ENCODE measurements at places on chromosomes 2 and 18.
A peak's percentile ranks its signal among the peaks of the same experiment; 100 is the strongest.

- peak; percentile 59 for DNase-seq
Measured at GRCh38 chr18:2994603-2995432, 18.1 kb downstream of the LPIN2 start.

DNA sequence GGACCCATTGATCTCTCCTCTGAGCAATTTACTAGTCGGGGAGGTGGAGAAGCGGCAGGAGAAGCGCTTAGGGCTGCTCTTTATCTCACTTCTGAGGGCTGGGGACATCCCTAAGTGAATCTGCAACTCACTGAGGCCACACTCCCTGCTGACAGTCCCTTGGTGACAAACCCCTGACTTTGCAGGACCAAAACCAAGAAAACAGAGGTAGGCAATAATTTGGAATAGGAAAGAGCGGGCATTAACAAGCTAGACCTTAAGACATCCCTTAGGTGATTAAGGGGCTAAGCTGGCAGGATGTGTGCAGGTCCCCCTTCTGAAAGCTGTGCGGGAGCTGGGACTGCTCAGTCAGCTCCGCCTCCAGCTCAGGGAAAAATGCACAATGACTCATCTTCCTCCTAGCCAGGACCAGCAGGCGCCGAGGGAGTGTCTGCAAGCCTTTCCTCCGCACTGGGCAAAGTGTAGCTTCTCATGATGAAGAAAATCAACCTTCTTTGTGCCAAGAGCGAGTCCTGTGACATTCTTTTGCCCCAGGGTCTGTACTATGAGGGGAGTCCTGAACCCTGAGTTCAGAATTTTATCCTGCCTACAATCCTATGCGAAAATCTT lies 63.3 kb downstream of the BOD1L2 start:
- DNase-seq, result no peak

GRCh38 chr2:1591978-1592907 lies 152.1 kb downstream of the PXDN start:
- DNase-seq, result no peak

- no peak for DNase-seq
Measured at GRCh38 chr2:135607561-135607960, 76.3 kb downstream of the R3HDM1 start.

DNA sequence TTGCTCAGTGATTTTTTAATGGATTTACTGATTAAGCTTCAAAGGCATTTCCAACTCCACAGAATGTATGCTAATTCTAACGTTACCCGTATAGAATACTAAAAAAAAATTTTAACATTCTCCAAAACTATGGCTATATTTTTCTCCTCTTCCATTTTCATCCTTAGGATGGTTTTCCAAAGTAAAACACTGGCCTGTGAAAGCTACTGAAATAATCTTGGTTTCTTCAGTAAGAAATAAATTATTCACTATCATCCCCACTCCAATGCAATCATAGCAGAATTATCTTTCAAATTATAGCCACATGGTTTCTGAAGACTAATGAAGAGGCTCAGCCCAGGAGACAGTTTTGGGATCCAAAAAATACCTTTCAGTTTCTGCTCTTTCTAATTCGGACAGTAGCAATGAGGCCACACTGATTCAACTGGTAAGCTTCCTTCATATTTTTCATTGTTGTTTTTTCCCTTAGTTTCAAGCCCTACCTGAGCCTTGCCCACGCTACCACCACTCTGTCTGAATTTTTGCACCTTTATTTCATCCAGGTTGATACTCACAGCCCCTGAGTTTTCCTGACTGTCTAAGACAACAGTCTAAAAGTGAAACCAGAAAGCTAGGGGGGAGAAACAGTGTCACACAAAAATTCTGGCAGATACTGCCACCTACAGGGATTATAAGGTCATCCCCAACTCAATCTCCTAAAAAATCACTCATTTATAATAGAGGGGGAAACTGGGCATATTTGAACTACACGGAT lies 887.9 kb downstream of the NRXN1 start:
- DNase-seq, result no peak

GRCh38 chr2:60450488-60450887 lies 103.0 kb downstream of the BCL11A start:
- DNase-seq, result no peak

DNA sequence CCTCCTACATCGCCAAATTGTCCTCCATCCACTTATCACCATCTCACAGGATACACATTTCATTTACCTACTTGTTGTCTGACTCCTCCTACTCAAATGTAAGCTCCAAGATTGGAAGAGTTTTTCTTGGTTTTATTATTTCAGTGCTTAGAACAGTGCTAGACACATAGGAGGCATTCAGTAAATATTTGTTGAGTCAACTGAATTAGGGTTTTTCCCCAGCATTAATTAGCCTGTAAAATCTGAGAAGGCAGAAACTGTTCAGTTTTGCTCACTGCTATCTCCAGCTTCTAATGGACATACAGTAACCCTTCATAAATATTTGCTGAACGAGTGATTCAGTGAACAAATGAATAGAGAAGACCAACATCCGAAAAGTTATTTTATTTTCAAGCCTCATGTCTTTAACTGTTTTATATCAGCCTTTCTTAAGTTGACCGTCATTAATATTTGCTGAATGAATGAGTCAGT lies 800 bp downstream of the TTC21B start:
- DNase-seq, result no peak

DNA sequence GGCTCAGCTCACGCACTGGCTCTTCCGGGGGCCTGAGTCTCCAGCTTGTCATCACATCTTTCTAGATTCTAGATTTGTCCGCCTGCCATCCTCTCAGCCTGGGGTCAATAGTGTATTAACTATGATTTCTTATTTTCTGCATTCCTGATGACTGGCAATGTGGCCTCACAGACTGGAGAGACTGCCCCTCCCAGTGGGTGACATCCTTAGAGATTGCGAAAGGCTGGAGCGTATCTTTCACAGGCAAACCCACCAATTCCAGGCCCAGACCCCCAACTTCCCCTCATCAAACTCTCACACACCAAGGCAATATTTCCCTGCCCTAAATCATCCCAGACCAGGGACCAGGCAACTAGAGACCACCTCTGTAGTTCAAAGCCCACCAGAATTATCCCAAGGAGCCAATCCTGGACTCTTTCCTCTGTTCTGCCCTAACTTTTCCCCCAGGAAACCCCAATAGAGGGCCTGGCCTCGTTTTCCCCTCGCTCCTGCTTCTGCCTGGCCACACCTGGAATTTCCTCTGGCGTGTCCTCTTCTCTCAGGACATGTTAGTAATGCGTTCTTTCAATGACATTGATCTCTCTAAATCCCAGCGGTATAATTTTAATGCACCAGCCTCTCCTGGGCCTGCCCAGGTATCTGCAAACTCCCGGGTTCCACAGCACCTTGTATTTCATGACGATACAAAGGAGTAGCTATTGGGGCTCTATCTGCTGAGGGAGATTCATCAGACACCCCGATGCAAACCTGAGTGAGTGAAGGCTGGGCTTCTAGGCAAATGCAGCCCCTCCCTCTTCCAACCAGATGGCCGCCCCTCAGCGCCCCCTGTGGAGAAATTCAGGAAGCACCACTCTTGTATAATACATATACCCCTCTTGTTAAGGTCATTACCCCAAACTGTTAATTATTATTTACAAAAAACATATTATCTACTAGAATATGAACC lies 2.4 kb upstream of the KCNF1 start:
- no peak for DNase-seq

GRCh38 chr2:219656526-219656925 lies 29.1 kb downstream of the SLC4A3 start:
- no peak for DNase-seq

DNA sequence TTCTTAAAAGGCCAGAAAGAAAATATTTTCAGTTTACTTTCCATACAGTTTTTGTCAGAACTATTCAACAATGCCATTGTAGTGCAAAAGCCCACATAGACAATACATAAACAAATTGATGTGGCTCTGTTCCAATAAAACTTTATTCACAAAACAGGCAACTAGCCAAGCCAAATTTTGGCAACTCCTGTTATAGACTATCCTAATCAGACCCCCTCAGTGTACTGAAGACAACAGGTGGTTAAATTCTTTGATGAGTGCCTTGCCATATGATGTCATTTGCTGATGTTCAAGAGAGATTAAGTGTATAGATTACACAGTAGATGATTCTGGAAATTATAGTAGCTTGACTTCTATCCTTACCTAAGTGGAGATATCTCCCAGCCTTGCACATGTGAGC lies 83.4 kb downstream of the FANCL start:
- no peak for DNase-seq

GRCh38 chr2:39153312-39153711 lies 32.5 kb upstream of the SOS1 start:
- no peak for DNase-seq

DNA sequence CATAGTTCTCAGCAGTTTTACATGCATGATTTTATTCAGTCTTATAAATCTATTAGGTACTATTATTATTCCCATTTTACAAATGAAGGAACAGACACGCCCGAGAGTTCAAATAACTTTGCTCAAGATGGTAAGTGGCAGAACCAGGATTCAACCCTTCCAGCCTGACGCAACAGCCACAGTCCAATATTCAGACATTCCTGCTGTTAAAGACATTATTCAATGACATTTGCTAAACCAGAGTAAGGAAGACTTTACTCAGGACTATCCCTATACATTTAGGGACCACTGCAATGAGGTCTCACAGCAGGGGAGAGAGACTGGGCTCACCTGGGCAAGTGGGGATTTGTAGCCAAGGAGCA lies 29.4 kb upstream of the IGFBP2 start:
- no peak for DNase-seq

- no peak for DNase-seq
Measured at GRCh38 chr2:172836347-172836821, 100.7 kb downstream of the RAPGEF4 start.

DNA sequence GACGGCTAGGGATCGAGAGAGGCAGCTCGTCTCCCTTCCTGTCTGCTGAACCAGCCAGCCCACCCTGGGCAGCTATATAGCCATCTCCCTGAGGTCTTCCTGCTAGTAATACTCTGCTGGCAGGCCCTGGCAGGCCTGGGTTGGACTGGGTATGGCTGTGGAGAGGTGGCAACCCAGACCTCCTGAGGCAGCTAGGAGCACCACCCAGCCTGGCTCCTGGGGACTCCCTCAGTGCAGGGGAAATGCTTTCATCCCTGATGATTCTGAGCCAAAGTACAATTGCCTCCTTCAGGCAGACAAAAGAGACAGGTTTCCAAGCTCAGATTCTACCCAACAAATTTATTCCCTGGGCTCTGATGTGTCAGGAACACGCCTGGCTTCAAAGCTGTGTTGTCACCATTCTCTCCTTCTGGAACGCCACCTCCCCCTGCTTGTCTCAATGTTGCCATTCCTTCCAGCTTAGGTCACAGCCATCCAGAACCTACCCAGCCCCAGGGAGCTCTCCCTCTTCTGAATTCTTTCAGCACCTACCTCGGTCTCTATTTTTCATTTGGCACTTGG lies 4.7 kb upstream of the DNAJB2 start:
- no peak for DNase-seq

GRCh38 chr2:127320586-127321275 lies 26.8 kb upstream of the ERCC3 start:
- no peak for DNase-seq

- DNase-seq, result no peak
Measured at GRCh38 chr2:54599326-54599710, 124.1 kb upstream of the EML6 start.

DNA sequence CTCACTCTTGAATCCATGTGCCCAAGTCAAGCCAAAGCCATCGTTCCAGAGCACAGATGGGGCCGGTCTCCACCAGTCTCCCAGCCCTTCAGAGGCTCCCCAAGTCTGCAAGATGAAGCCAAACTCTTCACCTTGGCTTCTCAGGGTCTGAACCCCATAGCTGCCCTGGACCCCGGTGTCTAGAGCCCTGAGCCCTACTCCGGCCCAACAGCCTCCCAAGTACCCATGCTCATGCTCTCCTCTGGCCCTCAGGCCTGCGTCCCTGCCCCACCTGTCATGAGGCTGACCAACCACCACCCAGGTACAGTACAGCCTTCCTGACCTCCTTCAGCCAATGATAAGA lies 46.0 kb downstream of the ZNF516 start:
- DNase-seq, result no peak

DNA sequence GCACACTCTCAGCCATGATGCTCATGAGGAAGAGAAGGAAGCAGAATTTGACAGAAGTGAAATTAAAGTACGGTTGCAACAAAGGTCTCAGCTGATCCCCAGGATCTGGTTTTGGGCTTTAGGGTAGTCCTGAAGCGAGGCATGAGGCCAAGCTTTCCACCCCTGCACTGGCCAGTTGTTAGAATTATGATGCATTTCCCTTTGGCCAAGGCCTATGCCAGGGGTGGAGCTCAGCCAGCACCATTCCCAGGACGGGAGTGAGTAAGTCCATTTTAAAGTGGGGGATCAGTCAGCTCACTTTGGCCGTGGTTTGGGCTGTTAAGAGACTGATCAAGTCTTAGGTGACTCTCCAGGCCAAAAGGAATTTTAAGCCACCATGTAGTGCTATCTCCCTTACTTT lies 314.5 kb upstream of the MMADHC start:
- no peak for DNase-seq

DNA sequence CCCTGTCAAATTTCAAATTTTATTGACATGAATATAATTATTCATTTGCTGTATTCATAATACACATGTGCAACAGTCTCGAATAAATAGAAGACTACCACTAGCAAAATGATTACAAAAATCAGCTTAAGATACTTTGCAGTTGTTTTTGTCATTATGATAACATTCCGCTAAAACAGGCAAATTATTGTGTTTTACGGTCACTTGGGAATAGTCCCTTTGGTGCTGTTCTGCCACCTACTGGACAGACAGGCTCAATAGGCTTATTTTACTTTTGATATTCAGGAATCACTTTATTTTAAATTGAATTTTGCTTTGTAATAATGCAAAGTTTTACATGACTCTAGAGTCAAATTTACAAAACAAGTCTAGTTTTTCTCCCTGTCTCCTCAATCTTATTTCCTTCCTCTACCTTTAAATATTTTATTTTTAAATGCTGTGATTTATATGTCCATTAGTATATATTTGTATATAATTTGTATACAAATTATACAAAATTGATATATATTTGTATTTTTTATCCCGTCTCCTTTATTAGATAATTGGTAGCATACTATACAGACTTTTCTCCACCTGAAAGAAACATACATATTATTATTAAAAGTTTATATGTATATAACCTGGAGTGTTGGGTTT lies 456.3 kb downstream of the DLGAP1 start:
- no peak for DNase-seq

DNA sequence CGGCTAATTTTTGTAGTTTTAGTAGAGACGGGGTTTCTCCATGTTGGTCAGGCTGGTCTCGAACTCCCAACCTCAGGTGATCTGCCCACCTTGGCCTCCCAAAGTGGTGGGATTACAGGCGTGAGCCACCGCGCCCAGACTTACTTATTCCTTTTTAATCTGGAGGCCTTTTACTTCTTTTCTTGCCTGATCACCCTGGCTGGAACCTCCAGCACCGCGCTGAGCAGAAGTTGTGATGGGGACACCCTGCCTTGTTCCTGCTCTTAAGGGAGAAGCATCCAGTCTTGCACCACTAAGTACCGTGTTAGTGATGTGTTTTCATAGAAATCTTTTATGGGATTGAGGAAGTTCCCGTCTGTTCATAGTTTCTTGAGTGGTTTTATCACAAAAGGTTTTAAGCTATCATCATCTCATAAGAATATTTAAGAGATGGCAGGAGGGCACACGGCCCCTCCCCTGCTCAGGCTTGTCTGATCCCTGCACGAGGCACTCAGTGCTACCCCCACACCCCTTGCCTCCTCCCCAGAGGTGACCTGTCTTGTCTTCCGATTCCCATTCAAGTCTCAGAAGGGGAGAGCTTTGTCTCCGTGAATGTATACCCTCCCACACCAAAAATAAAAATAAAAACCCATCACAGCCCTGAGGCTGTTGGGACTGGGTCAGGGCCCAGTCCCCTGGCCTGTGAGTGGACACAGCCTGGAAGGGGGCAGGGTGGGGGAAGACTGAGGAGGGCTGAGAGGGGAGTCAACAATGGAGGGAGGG lies 65.3 kb upstream of the SMAD7 start:
- no peak for DNase-seq

GRCh38 chr2:71472019-71472418 lies 18.7 kb downstream of the DYSF start:
- no peak for DNase-seq
